ENCODE measurements at places on chromosomes 13 and 19. TPM values are rescaled to one million over a fixed set of nuclear protein-coding genes. Genes with fewer than 3 reads are reported as not detected.

GRCh38 chr19:46478356-46478986 is 7.1 kb upstream of the PNMA8A start:
- H3K4me1 ChIP-seq, result no peaks in the 10 kb centered on the region
- DNase-seq, result no peak
- H3K27ac ChIP-seq, result no peak overlapping the region
- no peak overlapping the region for H3K4me3 ChIP-seq
- H3K36me3 ChIP-seq, result no peaks in the 10 kb centered on the region
- peaks cover 3% of the 10 kb centered on the region for H3K27me3 ChIP-seq

DNA sequence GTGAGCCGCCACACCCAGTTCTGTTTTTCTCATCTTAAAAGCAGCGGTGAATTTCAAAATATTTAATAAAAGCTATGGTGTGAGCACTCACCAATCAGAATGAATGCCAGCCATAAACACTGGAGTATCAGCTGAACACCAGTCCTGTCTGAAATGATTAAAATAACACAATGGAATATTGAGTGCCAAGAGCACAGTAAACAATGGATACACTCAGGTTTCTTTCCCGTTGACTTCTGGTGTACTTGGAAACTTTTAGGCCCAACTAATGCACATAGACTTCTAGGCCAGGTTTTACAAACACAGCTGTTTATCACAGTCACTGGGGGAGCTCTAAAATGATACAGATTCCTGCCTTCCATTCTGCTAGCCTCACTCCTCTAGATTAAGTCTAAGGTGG is 68.3 kb downstream of the SLC6A16 start:
- H3K4me3 ChIP-seq, result no peak overlapping the region
- no peaks in the 10 kb centered on the region for H3K4me1 ChIP-seq
- DNase-seq, result no peak
- no peaks in the 10 kb centered on the region for H3K27me3 ChIP-seq
- H3K36me3 ChIP-seq, result no peaks in the 10 kb centered on the region

GRCh38 chr13:72194523-72194922 is 327.5 kb upstream of the DACH1 start:
- H3K36me3 ChIP-seq, result no peaks in the 10 kb centered on the region
- H3K27me3 ChIP-seq, result no peaks in the 10 kb centered on the region
- H3K4me3 ChIP-seq, result no peak overlapping the region
- H3K4me1 ChIP-seq, result no peaks in the 10 kb centered on the region

DNA sequence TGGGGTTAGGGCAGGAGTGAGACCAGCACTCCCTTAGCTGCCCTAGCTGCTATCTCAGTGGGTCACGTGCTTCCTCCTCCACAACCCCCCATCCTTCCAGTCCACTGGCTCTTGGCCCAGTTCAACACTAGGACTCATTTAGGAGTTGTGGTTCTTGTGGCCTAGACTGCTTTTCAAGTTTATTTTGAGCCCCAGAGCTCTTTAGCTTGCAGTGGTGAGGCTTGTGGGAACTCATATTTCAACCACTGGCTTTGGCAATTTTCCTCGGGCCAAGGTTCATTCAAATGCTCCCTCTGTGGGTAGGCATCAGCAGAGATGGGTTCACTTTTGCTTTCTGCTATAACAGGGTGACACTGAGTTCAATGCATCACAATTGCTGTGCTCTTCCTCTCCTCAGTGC is 436.2 kb upstream of the SLITRK5 start:
- DNase-seq, result no peak
- no peaks in the 10 kb centered on the region for H3K36me3 ChIP-seq
- H3K4me3 ChIP-seq, result no peak overlapping the region
- no peaks in the 10 kb centered on the region for H3K4me1 ChIP-seq
- H3K27me3 ChIP-seq, result no peaks in the 10 kb centered on the region

DNA sequence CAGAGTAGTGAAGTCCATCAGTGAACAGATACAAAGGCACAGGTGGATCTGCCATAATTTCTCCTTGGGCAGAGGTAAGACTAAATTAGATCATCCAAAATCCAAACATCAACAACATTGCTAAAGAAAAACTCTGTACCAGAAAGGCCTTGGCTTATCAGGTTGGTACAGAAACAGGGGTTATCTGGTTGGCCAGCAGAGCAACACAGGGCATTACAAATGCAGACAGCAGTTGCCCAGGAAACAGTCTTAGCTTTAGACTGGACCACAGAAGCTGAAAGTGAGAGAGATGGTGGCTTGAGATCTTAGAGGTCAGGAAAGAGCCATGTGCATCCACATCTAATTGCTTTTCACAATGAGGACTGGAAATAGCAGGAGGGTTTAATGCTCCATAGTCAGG is 26.6 kb upstream of the DGKH start:
- H3K4me3 ChIP-seq, result no peak overlapping the region
- DNase-seq, result no peak
- no peaks in the 10 kb centered on the region for H3K27me3 ChIP-seq
- H3K27ac ChIP-seq, result no peak overlapping the region
- no peaks in the 10 kb centered on the region for H3K36me3 ChIP-seq

DNA sequence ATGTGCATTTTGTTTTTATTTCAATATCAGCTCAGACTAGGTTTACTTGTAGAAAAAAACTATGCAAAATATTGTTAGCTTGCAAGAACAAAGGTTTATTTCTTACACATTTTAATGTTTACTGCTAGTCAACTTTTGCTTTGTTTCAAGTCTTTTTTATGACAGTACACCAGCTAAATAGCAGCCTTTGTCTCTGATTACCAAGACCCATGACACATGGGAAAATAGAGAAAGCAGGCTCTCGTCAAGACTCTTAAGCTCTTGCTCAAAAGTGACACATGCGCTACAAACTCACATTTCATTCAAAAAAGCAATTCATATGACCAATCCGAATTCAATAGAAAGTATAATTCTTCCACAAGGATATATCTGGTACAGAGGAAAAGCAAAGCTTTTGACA is 642.3 kb upstream of the SLITRK1 start:
- DNase-seq, result no peak
- no peaks in the 10 kb centered on the region for H3K36me3 ChIP-seq
- H3K27ac ChIP-seq, result no peak overlapping the region
- no peaks in the 10 kb centered on the region for H3K4me1 ChIP-seq
- no peak overlapping the region for H3K4me3 ChIP-seq
- no peaks in the 10 kb centered on the region for H3K27me3 ChIP-seq

DNA sequence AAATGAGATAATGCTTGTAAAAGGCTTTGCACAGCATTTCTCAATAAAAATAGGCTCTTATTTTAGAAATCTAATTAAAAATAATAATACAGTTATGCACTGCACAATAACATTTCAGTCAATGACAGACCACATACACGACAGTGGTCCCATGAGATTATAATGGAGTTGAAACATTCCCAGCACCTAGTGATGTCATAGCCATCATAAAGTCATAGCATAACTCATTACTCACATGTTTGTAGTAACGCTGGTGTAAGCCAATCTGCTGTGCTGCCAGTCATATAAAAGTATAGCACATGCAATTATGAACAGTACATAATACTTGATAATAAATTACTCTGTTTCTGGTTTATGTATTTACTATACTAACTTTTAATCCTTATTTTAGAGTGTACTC is 12.7 kb upstream of the SERPINE3 start:
- no peak overlapping the region for H3K27ac ChIP-seq
- H3K4me3 ChIP-seq, result no peak overlapping the region
- no peaks in the 10 kb centered on the region for H3K4me1 ChIP-seq
- H3K27me3 ChIP-seq, result no peaks in the 10 kb centered on the region
- DNase-seq, result no peak

GRCh38 chr19:16320987-16321386 is 3.6 kb upstream of the KLF2 start:
- no peaks in the 10 kb centered on the region for H3K27me3 ChIP-seq
- no peak overlapping the region for H3K27ac ChIP-seq
- no peak overlapping the region for H3K4me3 ChIP-seq

Gene NTF4
- total RNA-seq, result not detected

DNA sequence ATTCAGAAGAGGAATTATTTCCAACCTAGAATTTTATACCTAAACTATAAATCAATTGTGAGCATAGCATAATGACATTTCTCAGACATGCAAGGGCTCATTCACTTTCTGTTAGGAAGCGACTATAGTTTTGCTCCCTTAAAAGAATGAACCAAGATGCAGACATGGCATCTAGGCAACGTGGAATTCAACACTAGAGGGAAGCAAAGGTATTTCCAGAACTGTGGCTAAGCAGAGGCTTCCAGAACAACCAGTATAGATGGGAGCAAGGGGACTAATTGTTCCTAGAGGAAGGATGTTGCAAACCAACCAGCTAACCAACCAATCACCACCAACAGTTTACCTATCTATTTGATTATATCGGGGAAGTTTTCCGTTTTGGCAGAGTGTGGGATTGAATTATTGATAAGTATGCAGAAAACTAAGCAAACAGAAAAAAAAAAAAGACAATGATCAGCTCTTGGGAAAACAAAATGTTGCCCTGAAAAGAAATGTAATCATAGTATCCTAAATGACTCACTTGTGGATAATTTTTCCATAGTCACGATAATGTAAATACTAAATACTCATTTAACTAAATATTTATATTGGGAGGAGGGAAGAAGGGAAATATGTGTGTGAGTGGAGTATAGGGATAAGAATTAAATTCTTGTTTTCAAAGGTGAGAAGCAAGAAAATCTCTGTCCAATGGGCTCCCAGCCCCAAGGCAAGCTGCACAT is 21.1 kb downstream of the ARL11 start:
- H3K27ac ChIP-seq, result no peak overlapping the region
- H3K4me3 ChIP-seq, result no peak overlapping the region
- no peak for DNase-seq
- no peaks in the 10 kb centered on the region for H3K4me1 ChIP-seq
- no peaks in the 10 kb centered on the region for H3K36me3 ChIP-seq
- H3K27me3 ChIP-seq, result no peaks in the 10 kb centered on the region

- H3K4me3 ChIP-seq, result no peak overlapping the region
- DNase-seq, result no peak
- H3K36me3 ChIP-seq, result no peaks in the 10 kb centered on the region
- H3K4me1 ChIP-seq, result no peaks in the 10 kb centered on the region
- H3K27ac ChIP-seq, result no peak overlapping the region
Measured at GRCh38 chr19:53183146-53183764, 9.9 kb downstream of the ZNF665 start.

GRCh38 chr13:23867027-23867491 is 22.1 kb downstream of the MIPEP start:
- no peak overlapping the region for H3K4me3 ChIP-seq
- no peak for DNase-seq
- no peak overlapping the region for H3K27ac ChIP-seq

GRCh38 chr13:20230913-20231838 is 943 bp downstream of the GJB6 start:
- H3K27me3 ChIP-seq, result no peaks in the 10 kb centered on the region
- peaks cover 6% of the 10 kb centered on the region for H3K4me1 ChIP-seq
- DNase-seq, result no peak

Gene SPATA13
- 57.6 TPM for total RNA-seq

DNA sequence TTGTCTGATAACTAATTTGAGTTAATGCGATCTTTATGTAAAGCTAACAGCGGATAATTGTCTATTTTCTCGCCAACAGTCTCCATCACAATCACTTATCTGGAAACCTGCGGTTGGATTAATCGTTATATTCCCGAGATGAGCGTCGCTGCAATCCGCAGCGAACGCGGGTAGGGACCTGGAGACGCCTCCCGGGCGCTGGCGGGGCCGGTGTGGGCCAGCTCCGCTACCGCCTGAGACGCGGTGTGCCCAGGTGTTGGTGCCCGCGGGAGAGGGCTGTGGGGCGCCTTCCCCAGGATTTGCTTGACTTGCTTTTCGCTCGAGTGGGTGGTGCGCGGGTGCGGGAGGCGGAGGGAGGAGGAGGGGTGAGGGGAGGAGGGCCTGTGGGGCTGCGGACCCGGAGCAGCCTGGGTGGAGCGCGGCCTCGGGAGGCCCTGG is 38.3 kb downstream of the SOX1 start:
- no peak overlapping the region for H3K27ac ChIP-seq
- peaks cover 7% of the 10 kb centered on the region for H3K27me3 ChIP-seq
- H3K4me3 ChIP-seq, result no peak overlapping the region
- H3K36me3 ChIP-seq, result no peaks in the 10 kb centered on the region

DNA sequence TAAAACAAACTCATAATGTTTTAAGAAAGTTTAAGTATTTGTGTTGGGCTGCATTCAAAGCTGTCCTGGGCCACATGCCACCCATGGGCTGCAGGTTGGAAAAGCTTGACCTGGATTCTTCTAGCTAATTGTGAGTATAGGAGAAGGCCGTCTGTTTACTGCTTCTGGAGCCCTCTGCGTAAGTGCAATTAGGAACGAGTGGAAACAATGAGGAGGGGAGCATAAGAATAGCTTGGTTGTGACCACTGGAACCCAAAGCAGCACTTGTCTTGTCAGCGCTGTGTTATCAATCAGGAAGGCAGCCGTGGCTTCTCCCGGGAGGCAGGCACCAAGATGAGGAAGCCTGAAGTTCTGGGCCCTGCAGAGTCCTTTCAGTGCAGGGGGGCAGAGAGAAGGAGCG is 110.4 kb upstream of the MBNL2 start:
- no peak overlapping the region for H3K4me3 ChIP-seq
- H3K36me3 ChIP-seq, result no peaks in the 10 kb centered on the region
- no peak for DNase-seq
- no peaks in the 10 kb centered on the region for H3K27me3 ChIP-seq
- H3K27ac ChIP-seq, result no peak overlapping the region
- peaks cover 6% of the 10 kb centered on the region for H3K4me1 ChIP-seq

Gene CBY2
- total RNA-seq, result not detected

Gene RDH8
- total RNA-seq, result not detected

GRCh38 chr19:19067276-19068072 is 3.7 kb downstream of the SLC25A42 start:
- peak overlapping the region; percentile 65 for H3K27ac ChIP-seq
- no peak for DNase-seq
- no peak overlapping the region for H3K4me3 ChIP-seq
- no peaks in the 10 kb centered on the region for H3K36me3 ChIP-seq
- no peaks in the 10 kb centered on the region for H3K27me3 ChIP-seq
- peaks cover 31% of the 10 kb centered on the region for H3K4me1 ChIP-seq
